ENCODE measurements at places on chromosomes 13 and 19.

GRCh38 chr13:46401432-46401831 is 14.4 kb upstream of the RUBCNL start:
- no peak for DNase-seq

- DNase-seq, result peak; percentile 9
Measured at GRCh38 chr13:77810430-77810829, 108.2 kb downstream of the EDNRB start.

DNA sequence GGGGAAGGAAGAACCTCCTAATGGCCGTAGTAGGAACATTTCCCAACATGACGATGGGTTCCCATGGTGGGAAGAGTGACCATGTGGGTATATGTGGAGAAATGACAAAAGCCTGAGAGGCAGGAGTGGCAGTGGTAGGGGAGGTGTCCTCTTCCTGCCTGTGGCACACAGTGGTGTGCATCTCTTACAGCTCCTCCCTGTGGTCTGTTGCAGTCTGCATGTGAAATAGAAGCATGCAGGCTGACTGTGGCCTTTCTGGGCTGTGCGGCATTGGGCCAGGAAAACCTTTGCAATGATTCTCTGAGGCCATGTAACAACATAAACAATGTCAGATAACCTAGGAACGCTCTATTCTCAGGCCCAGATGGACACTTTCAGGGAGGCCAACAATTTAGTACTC is 84.0 kb downstream of the LACC1 start:
- DNase-seq, result no peak

GRCh38 chr13:38908574-38908973 is 82.1 kb downstream of the STOML3 start:
- DNase-seq, result no peak

- no peak for DNase-seq
Measured at GRCh38 chr19:46386151-46386550, 27.2 kb downstream of the CCDC8 start.

DNA sequence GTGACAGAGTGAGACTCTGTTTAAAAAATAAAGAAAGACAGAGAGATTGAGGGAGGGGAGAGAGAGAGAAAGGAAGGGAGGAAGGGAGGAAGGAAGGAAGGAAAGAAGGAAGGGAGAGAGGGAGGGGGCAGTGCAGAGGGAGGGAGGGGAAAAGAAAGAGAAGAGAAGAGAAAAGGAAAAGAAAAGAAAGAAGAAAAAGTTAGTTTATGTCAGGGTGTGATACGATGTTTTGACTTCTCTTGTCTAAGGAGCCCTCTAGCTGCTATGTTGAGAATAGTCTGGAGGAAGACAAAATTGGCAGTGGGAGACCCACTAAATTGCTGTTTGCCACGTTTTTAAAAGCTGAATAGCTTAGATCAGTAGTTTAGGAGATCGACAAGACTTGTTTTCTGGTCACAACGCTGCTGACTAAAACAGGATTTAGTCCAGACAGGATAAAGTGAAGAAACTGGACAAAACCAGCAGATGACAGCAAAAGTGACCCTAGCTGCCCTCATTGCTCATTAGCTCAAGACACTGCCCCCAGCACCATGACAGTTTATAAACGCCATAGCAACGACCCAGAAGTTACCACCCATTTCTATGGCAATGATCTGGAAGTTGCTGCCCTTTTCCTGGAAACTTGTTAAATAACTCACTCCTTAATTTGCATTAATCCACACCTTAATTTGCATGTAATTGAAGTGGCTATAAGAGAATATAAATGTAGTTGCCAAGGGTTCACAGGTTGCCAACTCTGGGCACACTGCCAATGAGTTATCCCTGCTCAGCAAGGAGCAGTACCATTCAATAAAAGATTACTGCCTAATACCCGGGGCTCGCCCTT is 11.1 kb downstream of the TEX101 start:
- no peak for DNase-seq

GRCh38 chr13:85582890-85583289 is 216.3 kb downstream of the SLITRK6 start:
- DNase-seq, result no peak

DNA sequence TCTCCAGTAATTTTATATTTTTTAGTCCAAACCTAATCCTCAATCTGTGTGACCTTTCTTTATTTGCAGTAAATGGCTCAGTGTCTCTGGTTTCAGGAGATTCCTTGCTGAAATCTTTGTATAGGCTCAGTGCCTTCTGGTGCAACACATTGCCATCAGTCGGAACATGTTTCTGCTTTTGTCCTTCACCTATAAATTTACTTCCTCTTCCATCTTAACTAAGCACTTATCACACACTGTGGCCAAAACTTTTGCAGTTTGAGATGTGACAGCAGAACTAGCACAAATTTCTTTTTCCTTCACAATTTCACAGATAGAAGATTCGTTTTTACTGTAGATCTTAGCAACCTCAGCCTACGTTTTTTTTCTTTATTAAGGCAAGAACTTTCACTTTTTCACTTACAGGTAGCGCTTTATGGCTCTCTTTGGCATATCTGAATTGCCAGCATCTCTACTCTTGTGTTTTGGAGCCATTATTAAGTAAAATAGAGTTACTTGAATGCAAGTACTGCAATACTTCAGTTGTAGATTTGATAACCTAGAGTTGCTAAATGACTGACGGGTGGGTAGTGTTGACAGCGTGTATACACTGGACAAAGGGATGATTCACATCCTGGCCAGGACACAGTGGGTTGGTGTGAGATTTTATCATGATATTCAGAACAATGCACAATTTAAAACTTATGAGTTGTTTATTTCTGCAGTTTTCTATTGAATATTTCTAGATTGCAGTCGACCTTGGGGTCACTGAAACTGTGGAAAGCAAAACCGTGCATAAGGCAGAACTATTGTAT is 44.3 kb downstream of the NDFIP2 start:
- DNase-seq, result no peak

DNA sequence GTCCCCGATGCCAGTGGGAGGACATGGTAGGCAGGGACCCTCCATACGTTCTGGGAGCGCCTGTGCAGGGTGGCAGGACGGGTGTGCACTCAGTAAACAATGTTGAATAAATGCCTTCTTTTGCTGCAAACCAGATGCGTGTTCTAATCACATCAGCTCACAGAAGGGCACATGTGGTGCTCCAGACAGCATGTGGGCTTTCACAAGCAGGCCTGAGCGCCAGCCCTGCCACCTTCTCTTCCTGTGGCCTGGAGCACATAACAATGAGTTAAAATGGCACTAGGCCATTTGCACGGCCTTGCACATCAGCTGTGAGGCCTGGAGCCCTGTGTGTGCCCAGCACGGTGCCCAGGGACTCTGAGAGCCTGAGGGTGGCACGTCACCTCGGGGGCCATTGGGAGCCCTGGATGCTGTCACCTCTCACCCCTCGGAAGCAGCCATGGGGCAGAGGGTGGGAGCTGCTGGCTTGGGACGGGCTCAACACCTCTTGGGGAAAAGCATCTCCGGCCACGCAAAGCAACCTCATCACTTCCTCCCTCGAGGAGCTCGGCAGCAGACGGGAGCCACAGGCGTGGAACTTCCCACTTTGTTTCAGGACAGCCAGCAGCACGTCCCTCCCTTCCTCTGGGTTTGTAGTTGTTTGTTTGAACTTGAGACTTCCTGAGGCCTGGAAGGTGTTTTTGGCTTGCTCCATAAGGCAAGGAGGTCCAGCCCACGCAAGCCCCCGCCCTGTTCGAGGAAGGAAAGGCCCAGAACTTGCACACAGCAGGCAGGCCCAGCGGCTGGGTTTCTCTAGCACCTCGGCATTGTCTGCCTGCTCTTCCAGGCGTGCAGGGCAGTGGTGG is 9.8 kb downstream of the MCF2L start:
- no peak for DNase-seq

GRCh38 chr19:40256512-40256911 is 28.6 kb downstream of the AKT2 start:
- DNase-seq, result no peak

DNA sequence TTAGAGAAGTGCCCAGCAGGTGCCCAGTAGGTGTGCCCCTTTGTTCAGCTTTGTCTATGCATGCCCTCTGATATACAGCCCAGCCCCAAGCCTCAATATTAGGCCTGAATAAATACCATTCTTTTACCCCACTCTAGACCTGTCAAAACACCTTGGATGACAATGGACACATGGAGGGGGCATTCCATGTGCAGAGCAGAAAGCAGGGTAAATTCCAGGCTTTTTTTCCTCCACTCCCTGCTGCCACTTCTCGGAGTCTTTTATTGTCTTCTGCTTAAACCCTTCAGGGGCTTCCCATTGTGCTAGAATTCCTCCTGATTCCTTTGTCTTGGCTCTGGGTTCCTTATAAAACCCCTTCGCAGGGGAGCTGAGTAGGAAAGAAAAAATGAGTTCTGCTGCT is 5.8 kb upstream of the FRY start:
- no peak for DNase-seq

DNA sequence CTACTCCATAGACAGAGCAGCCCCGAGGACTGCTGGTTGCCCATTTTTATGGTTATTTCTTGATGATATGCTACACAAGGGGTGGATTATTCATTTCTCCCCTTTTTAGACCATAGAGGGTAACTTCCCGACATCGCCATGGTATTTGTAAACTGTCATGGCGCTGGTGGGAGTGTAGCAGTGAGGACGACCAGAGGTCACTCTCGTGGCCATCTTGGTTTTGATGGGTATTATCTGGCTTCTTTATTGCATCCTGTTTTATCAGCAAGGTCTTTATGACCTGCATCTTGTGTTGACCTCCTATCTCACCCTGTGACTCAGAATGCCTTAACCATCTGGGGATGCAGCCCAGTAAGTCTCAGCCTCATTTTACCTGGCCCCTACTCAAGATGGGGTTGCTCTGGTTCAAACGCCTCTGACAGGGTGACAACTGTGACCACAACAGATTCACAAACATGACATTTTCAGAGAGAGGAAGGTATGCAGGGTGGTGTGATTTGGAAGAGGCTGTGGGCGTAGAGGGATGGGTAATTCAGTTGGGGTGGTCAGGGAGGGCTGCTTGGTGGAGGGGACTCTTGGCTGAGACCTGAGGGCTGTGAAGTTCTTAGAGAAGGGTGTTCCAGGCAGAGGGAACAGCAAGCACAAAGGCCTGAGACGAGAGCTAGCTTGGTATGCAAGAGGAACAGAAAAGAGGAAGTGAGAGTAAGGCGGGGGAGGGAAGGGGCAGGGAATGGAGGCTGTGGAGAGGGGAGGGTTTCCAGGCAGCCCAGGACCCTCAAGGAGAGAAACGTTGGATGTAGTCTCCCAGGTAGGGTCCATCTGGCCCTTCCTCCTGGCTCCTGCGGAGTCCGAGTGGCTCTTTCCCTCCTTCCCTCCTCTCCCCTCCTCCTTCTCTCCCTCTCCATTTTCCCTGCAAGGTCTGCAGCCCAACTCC is 23.5 kb downstream of the FAM187B start:
- DNase-seq, result no peak

DNA sequence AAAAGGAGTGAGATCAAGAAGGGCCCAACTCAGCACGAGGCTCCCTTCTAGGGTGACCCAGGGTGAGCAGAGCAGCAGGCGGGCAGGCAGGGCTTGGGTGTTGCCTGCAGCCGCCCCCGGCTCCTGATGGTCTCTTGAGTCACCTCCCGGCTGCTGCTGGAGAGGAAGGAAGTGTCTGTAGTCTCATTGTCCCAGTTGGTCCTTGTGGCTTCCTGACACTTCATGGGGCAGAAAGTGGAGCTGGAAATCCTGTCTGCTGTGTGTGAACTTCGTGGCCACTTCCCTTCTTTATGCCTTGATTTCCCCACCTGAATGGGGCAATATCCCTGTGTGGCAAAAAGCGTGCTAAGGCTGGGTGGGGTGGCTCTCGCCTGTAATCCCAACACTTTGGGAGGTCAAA is 2.5 kb downstream of the MAP1S start:
- DNase-seq, result no peak

- no peak for DNase-seq
Measured at GRCh38 chr19:13329766-13330165, 176.5 kb downstream of the CACNA1A start.

- no peak for DNase-seq
Measured at GRCh38 chr13:90760639-90761038, 586.8 kb upstream of the MIR17HG start.

- DNase-seq, result no peak
Measured at GRCh38 chr19:9295411-9295849, 14.2 kb downstream of the ZNF699 start.

DNA sequence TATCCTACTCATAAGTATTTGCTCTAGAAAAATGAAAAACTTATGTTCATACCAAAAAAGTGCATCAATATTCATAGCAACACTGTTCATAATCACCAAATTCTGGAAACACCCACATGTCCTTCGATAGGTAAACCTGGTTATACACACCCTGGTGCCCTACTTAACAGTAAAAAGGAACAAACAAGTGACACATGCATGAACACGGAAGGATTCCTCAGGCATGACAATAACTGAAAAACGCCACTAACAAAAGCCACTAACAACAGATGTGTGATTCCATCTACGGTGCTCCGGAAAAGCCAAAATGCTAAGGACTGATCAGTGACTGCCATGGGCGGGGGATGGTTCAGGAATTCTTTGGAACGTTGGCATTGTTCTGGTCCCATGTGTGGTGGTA is 65.5 kb downstream of the STK24 start:
- no peak for DNase-seq

GRCh38 chr19:44635581-44636438 is 7.9 kb upstream of the PVR start:
- peak; percentile 40 for DNase-seq

- DNase-seq, result peak; percentile 88
Measured at GRCh38 chr19:2166741-2167738, 3.3 kb downstream of the DOT1L start.

DNA sequence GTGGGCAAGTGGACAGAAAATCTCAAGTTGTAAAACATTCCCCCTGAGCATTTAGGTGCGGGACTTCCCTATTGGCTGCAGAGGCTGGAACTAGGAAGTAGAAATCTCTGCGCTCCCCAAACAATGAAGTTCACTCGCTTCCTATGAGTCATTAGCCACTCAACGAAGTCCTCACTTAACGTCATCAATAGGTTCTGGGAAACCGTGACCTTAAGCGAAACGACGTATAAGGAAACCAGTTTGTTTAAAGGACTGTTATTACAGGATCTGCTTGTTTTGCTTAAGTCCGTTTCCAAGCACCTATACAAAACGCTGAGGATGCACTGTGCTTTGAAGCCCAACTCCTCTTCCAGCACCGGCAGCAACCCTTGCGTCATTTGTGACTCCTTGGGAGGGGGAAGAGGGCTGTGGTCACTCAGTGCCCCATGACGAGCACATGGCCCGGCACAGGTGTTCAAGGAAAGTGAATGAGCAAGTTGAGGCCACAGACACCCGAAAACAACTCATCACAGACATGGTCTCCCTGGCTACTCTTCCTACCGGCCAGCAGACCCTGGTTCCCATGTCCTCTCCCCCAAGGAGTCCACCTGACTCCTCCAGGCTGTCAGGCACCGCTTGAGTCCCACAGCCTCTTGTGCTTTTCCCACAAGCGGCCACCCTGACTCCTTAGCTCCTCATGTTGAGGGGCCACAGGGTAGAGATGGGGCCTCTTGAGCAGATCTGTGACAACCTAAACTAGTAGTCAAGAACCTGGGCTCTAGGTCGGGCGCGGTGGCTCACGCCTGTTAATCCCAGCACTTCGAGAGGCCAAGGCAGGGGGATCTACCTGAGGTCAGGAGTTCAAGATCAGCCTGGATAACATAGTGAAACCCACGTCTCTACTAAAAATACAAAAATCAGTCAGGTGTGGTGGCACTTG is 4.8 kb downstream of the RPS16 start:
- DNase-seq, result no peak

GRCh38 chr13:24851546-24851945 is 87.6 kb downstream of the RNF17 start:
- DNase-seq, result no peak

- DNase-seq, result no peak
Measured at GRCh38 chr13:36526897-36527296, 94.6 kb downstream of the CCNA1 start.

GRCh38 chr19:2767688-2768087 is 15.4 kb downstream of the SGTA start:
- no peak for DNase-seq
